Tibial artery (tissue), 4 donors: ENCODE measurements at places on chromosomes 16 and 17.

GRCh38 chr17:80408872-80409271 is 6.1 kb upstream of the ENDOV start:
- no peak for DNase-seq

- DNase-seq: no peak
Observed at GRCh38 chr16:69513180-69513966, 52.4 kb upstream of the NFAT5 start.

DNA sequence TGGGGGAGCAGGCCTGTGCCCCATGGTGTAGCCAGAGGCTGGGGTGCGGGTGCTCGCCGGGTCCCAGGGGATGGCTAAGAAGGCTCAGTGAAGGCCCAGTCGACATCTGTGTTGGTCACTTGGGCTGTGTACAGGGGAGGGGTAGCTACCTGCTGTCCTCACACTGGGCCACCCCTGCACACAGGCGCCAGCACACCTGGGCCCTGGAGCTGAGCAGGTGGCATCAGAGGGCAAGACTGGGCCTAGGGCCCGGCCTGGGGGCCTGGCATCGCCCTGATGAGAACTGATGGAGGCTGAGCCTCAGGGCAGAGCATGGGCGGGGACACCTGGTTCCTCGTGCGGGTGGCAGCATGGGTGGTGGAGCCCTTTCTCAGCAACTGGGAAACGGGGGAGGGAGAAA is 870 bp upstream of the CTRB2 start:
- DNase-seq: no peak

DNA sequence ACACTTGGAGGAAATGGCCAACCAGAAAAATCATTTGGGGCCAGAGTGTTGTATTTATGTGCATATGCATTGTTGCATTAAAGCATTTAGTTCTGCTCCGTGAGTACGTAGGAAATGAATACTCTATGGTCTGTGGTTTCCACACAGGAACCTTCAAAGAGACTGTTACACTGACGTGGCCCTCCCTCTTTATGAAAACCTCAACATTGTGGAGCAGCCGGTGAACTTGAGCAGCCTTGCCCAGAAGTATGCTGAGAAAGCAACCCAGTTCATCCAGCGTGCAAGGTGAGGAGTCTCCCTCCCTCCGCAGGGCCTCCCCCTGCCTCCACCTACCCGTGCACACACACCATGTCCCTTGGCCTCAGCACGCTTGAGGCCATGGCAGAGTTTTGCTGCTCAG is 65.2 kb downstream of the ARSG start:
- no peak for DNase-seq

GRCh38 chr17:38697061-38697820 is 7.8 kb upstream of the MLLT6 start:
- DNase-seq: no peak

DNA sequence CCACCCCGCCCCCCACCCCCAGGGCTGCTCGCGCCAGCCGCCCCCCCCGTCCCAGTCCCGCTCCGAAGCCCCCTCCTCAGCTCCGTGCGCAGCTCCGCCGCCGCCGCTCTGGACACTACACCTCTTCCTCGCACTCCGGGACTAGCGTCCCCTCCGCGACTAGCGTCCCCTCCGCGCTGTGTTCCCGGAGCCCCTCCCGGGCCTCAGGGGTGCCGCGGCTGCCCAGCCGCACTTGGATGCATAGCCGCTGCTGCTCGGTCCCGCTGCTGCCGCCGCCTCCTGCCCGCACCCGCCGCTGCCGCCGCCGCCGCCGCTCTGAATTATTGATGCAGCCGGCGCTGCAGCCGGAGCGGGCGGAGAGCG is at the start of gene CBLN1:
Gene CBLN1, minus strand, starts transcription at position 359 of the 363 bp plus-strand sequence. CDS start 373 bp downstream, outside the sequence.
- no peak for DNase-seq

GRCh38 chr16:65392806-65393565 is 271.1 kb upstream of the CDH11 start:
- DNase-seq: no peak

GRCh38 chr17:31598921-31599571 is 207.6 kb downstream of the RAB11FIP4 start:
- no peak for DNase-seq

DNA sequence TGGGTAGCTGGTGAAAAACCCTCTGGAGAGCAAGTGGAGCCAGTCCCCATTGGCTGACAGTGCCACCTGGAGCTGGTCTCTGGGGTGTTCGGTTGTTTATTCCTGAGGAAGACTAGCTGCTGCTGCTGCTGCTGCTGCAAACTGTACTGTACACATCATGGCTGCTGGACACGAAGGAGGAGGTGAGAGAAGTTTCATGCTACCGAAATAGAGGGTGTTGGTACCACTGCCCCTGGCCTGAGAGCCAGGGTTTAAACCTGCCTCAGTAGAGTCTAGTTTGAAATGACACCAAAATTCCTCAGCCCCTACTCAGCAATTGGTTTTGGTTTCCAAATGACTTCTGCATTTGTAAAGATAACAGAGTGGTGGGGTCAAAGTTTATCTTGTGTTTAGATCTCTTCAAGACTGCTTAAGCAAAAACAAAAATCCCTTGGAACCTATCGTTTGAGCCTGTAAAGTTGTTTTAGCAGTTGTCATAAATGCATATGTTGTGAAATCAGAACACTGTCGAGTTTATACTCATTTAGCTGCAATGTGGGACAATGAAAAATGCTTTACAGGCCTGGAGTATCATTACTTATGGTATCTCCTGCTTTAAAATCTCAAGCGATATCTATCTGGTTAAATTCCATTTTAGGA is 40.8 kb downstream of the CYB5B start:
- no peak for DNase-seq

- DNase-seq: no peak
Observed at GRCh38 chr16:25161753-25162367, 50.3 kb downstream of the LCMT1 start.

GRCh38 chr16:47865337-47865855 is 290.4 kb downstream of the ABCC12 start:
- DNase-seq: no peak

- peak; percentile 76 for DNase-seq
Observed at GRCh38 chr17:57021226-57021940, 43.5 kb downstream of the SCPEP1 start.
